ENCODE measurements at places on chromosomes 1 and 21. TPM values are rescaled to one million over a fixed set of nuclear protein-coding genes. Genes with fewer than 3 reads are reported as not detected.

- H3K4me1 ChIP-seq = no peaks in the 10 kb centered on the region
- no peaks in the 10 kb centered on the region for H3K27me3 ChIP-seq
- H3K27ac ChIP-seq = no peak overlapping the region
- no peak for DNase-seq
- no peak overlapping the region for H3K4me3 ChIP-seq
Measured at GRCh38 chr1:2777424-2778219, 23.9 kb downstream of the TTC34 start.

- H3K27me3 ChIP-seq = no peaks in the 10 kb centered on the region
- DNase-seq = peak; percentile 78
- H3K4me3 ChIP-seq = no peak overlapping the region
- no peaks in the 10 kb centered on the region for H3K36me3 ChIP-seq
Measured at GRCh38 chr1:18941221-18942141, 15.0 kb downstream of the IFFO2 start.

Gene PLA2G2D
- total RNA-seq = not detected

Gene GIPC2
- total RNA-seq = 9.3 TPM

Gene F5
- total RNA-seq = 4.8 TPM

DNA sequence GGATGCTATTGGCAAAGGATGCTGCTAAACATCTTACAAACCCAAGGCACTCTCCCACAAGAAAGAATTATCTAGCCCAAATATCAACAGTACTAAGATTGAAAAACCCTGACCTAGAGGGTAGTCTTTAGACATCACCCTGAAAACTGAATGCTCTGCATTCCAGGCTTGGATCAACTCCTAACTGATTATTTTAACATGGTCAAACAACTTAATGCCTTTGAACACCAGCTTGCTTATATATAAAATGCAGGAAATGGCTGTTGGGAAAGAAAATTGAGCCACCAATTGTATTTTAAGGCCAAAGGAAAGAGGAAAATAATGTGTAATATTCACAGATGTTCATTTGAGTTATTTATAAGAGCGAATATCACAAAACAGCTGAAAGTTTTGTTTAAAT is 72.2 kb upstream of the C1orf87 start:
- no peaks in the 10 kb centered on the region for H3K27me3 ChIP-seq
- no peak overlapping the region for H3K27ac ChIP-seq
- no peaks in the 10 kb centered on the region for H3K36me3 ChIP-seq
- DNase-seq = no peak
- no peaks in the 10 kb centered on the region for H3K4me1 ChIP-seq

Gene FALEC
- not detected for total RNA-seq

DNA sequence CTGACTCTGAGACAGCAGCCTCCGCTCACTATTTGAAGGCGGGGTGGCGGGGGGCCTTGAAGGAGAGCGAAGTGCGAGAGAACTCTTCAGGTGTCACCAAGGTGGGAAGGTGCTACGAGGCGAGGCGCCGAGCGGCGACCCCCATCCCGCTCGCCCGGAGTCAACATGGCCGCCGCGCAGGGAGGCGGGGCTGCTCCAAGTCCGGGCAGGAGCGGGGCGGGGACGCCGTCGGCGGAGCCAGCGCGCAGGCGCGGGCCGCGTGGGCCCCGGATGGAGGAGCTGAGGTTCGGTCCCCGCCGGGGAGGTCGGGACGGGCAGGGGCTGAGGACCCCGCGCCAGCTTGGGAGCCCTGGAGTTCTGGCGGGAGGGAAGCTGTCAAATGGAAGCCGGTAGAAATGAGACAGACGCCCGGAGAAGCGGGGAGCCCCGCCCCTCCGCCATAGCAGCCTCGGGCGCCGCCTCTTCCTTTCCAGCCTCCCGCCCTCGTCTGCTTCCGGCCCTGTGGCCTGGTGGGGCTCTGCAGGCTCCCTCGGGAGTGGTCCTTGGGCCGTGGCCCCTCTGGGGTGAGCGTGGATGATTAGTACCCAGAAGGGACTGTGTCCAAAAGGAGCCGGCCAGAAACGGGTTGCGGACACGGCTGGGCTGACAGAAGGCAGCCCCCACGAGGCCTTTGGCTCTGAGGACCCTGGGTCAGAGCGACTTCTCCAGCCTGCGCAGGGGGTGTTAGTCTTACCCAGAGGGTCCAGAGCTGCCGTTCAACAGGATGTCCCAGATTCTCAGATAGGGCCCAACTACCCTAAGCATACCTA is at the start of gene PIGV:
PIGV (plus strand) TSS at position 245 of the 809 bp plus-strand sequence. CDS start 2,866 bp downstream, outside the sequence.
- H3K27ac ChIP-seq = peak within 1 kb of the TSS; percentile 98
- DNase-seq = peak; percentile 96
- H3K4me3 ChIP-seq = peak within 1 kb of the TSS; percentile 62
- H3K4me1 ChIP-seq = peaks cover 60% of the 10 kb centered on the region
- no peaks in the 10 kb centered on the region for H3K27me3 ChIP-seq

GRCh38 chr1:77687519-77687906 is 5.1 kb upstream of the ZZZ3 start:
- no peak overlapping the region for H3K27ac ChIP-seq
- no peak for DNase-seq
- H3K36me3 ChIP-seq = peaks cover 26% of the 10 kb centered on the region
- no peaks in the 10 kb centered on the region for H3K27me3 ChIP-seq

Gene IVL
- not detected for total RNA-seq

DNA sequence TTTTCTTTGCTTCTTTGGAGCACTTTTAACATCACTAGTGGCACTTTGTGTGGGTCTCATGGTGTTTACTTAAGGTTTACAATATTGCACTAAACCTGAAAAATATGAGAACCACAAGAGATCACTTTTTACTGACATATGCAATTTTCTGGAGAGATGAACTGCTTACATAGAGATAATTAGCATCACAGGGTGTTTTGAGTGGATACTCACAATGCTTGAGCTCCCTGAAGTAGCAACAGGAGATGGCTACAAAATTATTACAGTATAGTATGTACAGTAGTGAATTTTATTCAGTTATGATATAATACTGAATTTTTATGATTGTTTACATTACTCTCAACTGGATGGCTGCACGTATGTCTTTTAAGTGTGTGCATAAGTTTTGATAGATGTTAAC is 22.6 kb downstream of the RPRD2 start:
- no peaks in the 10 kb centered on the region for H3K27me3 ChIP-seq
- peaks cover 11% of the 10 kb centered on the region for H3K4me1 ChIP-seq
- H3K4me3 ChIP-seq = no peak overlapping the region
- H3K36me3 ChIP-seq = no peaks in the 10 kb centered on the region
- no peak for DNase-seq

Gene NECTIN4
- total RNA-seq = 2.0 TPM

Gene PDIK1L
- 11.0 TPM for total RNA-seq

DNA sequence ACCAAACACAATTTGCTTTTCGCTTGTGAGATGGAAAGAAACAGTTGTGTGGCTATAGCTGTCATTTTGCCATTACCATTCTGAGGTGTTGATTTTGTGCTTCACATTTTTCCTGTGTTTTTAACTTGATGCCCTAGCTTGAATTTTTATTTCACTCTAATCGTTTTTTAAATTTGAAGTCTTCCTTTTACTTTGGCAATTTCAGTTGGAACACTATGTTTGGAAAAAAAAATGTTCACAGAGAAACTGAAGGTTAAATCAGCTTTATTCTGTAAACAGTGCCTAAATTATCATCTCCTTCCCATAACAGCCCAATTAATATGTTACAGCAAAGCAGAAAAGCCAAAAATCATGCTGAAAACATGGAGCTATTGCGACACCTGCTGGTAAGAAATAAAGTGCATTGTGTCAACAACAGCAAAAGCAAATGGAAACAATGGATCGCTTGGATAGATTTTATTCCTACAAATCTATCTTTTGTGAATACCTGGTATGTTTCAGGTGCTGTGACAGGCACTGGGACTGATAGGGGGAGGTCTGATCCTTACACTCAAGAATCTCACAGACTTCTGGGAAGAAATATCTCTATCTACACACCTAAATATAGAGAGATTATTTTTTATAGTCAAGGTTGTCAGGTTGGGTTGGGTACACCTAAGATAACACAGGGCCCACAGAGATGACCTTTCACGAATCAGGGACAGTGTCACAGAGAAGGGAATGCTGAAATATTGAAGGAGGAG is 16.2 kb upstream of the ERICH3 start:
- H3K36me3 ChIP-seq = no peaks in the 10 kb centered on the region
- no peak overlapping the region for H3K4me3 ChIP-seq
- no peaks in the 10 kb centered on the region for H3K27me3 ChIP-seq
- no peaks in the 10 kb centered on the region for H3K4me1 ChIP-seq
- no peak for DNase-seq
